Mammary epithelial cell (primary cell): ENCODE measurements at places on chromosomes 7 and 10.

DNA sequence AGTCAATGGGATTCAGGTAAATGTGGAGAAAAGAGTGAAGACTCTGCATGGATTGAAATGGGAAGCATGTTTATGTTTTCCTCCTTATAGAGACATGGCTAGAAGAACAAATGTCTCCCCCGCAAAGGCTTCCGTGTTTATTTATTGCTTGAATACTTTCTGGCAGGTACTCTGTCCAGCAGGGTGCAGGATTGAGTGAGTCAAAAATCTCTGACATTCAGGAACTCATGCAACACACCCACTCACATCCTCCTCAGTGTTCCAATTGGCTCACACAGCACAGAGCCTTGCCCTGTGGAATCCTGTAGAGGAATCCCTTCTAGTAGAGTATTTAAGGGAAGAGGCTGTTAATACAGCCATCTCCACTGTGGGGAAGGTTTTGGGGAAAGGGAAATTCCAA lies 290.3 kb upstream of the VWC2 start:
- no peak for DNase-seq

DNA sequence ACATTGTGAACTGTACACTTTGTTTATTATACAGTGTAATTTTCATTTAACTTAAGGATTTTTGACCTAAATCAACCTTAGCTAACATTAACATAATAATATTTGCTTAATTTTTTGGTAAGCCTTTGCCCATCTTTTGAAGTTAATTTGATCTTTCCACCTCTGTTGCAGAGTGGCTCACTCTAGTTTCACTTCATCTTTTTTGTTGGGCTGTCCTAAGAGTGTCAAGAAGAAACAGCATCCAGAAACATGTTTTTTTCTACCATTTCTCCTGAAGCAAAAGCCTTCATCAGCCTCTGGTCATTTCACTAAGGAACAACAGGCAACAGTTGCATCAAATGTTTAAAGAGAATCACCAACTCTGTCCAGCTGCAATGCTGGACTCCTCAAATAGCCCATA lies 824.7 kb downstream of the REEP3 start:
- DNase-seq = no peak

GRCh38 chr10:8590518-8590917 lies 536.0 kb downstream of the GATA3 start:
- no peak for DNase-seq

DNA sequence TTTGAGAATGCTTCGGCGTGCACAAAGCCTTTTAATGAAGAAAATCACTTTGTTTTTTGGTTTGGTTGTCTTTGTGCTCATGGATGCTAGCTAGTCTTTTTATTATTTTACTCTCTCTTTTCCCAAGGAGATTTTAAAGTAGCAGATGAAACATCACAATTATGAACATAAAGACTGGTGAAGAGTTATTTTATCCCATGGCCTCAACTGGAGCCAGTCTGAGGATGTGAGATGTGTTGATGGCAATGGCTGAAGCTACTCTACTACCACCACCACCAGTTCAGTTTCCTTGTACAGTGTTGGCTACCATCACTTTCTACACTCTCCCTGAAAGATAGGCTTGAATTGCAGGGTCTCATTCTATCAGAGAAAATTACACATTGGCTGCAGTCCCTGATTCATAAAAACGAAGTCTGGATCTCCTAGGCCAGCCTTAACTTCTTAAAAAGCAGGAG lies 494 bp upstream of the HERC4 start:
- DNase-seq = no peak

DNA sequence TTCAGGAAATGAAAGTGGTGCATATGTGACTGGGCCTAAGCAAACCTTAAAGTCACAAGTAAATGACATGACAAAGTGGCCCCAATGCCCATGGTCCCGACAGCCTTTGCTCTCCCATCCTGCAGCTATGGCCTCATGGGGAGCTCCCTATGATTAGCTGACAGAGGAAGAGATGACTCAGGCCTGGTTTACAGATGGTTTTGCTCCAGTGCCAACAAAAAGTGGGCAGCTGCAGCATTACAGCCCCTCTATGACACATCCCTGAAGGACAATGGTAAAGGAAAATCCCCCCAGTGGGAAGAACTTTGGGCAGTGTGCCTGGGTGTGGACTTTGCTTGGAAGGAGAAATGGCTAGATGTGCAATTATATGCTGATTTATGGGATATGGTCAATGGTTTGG lies 105.1 kb upstream of the ADCY1 start:
- DNase-seq = peak; percentile 39
